ENCODE measurements at places on chromosomes 6 and 20.
A peak's percentile ranks its signal among the peaks of the same experiment; 100 is the strongest.

DNA sequence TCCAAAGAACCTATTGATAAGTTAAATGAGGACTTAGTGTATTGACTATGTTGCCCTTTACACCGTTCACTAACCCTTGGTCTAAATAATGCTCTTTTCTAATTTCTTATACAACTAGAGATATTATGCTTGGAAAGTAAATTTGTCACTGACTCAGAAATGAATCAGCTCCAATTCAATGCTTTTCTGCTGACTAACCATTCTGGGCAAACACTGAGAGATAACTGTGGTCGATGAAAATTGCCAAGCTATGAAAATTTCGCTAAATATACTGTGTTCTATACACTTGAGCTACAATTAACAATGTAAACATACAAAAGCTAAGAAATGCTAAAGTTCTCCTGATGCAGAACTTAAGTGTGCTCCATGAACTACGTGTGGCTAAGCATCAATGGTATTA is 23.1 kb upstream of the FBXO9 start:
- DNase-seq, result peak; percentile 93

DNA sequence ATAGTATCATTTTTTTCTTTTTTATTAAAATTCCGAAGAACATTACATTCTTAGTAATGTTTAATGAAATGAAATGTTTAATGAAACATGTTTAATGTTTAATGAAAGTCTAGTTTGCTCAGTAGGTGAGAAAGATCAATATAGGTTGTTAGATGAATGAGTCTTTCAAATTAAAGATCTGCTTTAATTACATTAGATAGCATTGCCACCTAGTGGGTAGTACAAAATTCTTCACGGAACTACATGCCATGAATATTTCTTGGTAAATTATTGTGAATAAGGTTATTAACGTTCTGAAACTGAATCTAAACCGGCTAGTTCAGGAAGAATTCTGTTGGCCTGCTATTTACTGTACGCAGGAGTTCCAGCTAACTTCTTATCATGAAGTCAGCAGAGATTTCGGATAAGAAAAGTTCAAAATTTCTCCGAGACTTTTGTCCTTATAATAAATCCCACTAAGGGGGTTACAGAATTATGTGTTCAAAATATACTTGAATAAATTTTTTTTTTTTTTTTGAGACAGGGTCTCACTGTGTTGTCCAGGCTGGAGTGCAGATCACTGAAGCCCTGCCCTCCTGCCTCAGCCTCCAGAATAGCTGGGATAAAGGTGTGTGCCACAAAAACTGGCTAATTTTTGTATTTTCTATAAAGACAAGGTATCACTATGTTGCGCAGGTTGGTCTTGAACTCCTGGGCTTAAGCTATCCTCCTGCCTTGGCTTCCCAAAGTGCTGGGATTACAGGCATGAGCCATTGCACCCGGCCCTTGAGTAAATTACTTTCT is 7.9 kb upstream of the GMNN start:
- no peak for DNase-seq

DNA sequence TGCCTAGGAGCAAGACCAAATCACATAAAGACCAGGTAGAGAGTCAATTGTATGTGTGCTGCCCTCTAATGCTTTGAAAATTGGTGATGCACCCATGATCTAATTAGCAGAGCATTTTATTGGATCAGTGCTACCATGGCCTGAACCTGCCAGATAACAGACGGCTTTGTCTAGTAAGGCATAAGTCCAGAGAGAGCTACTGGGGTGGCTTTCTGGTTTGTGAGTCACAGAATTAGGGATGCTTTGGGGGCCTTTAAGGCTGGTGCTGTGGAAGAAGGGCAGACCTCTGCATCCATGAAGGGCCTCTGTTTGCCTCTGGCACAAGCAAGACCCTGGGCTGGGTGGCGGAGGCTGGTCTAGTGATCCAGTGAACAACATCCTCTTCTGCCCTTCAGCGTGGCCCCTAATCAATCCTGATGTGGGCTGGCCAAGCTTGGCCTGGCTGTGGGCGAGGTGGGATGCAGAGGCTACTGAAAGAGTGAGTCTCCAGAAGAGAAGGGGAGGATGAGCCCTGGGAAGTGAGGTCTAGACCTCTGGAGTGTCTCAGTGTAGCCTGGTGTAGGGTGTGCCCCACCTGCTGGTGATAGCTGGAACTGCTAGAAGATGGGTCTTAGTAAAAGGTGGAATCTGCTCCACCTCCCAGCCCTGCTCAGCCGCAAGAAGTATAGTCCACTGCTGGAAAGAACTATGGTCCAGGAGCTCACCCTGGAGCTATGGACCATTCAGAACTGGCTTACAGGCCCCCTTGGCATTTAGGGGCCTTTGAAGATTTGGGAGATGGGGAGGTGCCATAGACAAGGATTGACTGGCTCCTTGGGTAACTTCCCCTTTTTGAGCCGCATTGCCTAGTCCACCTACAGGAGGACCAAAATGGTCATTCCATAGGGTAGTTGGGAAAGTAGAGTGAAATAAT is 36.7 kb upstream of the AAR2 start:
- DNase-seq, result peak; percentile 34

- DNase-seq, result no peak
These were observed 1.8 kb downstream of the GSTA4 start for GRCh38 chr6:52992980-52993920.

GRCh38 chr6:157323966-157324300 is 614 bp upstream of the TMEM242 start:
- peak; percentile 40 for DNase-seq

DNA sequence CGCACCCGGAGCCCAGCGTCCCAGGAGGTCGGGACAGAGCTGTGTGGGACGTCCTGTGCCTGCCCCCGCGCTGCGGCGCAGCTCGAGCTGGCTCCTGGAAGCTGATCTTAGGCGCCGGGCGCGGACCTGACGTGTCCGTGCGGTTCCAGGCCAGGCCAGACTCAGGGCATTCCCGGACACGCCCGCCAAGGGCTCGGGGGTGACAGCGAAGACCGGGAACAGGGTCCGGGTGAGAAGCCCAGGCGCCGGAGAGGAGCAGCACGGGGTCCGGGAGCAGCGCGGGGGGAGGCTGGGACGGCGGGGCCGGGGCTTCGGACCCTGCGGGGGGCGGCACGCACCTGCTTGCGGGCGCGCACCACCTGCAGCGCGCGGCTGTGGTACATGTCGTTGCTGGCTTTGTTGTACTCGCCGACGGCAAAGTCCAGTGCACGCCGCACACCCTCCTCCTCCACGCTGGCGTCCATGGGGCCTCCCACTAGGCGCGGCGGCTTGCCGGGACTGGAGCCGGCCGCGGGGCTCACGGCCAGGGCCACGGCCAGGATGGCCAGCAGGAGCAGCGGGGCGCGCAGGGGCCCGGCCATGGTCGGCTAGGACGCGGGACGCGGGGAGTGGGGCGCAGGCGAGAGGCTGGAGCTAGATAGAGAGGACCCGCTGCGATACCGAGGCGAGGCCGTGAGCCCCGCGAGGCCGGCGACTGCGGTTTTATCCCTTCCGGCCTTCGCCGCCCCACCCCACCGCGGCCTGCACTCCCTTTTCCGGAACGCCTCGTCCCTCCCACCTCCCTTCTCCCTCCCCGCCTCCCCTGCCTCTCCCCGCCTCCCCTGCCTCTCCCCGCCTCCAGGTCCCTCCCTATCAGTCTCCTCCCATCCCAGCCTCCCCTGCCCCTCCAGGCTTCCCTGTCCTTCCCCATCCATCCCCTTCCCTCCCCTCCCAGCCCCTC is at the start of gene CST3:
TSS of gene CST3 (minus strand) at position 674 of the 940 bp plus-strand sequence. CDS start at position 581, 93 bp downstream.
- peak; percentile 53 for DNase-seq

GRCh38 chr6:54198134-54198533 is 86.9 kb downstream of the MLIP start:
- DNase-seq, result no peak

DNA sequence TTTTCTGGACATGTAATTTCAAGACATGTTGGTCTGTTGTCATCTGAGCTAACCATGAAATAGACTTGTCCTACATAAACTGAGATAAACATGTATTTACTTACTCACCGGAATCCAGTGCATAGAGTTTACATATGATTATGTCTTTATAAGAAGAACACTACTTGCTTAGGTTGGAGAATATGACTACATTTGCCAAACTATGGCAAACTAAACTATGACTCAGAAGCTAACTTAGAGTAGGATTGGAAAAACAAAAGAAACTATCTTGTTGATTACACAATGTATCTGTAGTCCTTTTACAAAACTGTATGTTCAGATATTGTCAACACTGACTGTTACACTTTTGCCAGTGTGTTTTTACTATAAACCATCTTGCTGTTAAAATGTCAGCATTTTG is 113.3 kb downstream of the CRYBG1 start:
- DNase-seq, result peak; percentile 38

DNA sequence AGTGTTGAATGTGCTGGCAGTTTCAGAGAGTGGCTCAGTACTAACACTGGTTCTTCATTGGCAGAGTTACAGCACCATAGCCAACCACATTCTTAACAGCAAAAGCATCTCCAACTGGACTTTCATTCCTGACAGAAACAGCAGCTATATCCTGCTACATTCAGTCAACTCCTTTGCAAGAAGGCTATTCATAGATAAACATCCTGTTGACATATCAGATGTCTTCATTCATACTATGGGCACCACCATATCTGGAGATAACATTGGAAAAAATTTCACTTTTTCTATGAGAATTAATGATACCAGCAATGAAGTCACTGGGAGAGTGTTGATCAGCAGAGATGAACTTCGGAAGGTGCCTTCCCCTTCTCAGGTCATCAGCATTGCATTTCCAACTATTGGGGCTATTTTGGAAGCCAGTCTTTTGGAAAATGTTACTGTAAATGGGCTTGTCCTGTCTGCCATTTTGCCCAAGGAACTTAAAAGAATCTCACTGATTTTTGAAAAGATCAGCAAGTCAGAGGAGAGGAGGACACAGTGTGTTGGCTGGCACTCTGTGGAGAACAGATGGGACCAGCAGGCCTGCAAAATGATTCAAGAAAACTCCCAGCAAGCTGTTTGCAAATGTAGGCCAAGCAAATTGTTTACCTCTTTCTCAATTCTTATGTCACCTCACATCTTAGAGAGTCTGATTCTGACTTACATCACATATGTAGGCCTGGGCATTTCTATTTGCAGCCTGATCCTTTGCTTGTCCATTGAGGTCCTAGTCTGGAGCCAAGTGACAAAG is 17.0 kb upstream of the ADGRF4 start:
- DNase-seq, result no peak

DNA sequence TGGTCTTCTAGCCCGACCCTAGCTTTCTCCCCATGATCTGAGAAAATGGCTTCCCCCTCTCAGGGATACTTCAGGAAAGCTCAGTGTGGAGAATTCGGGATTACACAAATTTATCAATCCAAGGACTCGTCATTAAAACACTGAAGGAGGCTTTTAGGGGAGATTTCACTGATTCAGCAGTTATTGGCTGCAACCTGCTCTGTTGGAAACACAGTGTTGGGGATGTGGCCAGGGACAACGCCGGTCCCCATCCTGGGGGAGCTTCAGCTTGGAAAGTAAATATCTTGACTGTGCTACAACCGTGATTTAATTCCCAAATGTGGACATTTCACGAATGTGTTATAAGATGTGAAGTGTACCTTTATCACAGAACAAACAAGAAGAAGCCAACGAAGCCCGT is 44.8 kb upstream of the ZNF831 start:
- no peak for DNase-seq

DNA sequence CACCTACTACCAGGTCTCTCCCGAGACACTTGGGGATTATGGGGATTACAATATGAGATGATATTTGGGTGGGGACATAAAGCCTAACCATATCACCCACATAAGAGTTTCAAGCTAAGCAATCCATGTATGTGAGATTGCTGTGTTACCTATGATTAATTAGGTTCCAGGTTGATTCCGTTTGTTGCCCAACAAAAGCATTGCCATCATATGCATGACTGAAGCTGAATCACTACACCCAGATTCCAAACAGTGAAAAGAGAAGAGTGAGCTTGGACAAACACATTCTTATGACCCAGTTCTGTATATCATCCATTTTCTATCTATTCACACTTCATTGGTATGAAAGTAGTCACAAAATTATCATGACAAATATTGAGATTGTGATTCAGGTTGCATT is 952.5 kb upstream of the MAN1A1 start:
- no peak for DNase-seq

DNA sequence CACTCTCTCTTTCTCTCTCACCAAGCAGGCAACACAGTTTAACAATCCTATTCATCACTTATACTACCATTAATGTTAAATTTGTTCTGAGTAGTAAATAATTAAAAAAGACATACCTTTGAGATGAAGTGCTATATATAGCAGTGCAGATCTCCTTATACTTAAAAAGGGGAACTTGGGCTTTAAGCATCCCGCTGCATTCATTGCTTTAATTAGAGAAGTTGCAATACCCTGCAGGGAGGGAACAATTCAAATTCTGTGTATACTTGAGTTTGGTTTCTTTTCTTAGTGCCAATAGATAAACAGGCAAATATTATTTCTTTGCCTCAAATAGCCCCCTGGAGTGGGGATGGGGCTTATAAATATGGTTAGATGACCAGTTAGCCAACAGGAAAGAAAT is 10.8 kb upstream of the ZBTB24 start:
- DNase-seq, result no peak
